ENCODE measurements at places on chromosomes 7 and 10.

DNA sequence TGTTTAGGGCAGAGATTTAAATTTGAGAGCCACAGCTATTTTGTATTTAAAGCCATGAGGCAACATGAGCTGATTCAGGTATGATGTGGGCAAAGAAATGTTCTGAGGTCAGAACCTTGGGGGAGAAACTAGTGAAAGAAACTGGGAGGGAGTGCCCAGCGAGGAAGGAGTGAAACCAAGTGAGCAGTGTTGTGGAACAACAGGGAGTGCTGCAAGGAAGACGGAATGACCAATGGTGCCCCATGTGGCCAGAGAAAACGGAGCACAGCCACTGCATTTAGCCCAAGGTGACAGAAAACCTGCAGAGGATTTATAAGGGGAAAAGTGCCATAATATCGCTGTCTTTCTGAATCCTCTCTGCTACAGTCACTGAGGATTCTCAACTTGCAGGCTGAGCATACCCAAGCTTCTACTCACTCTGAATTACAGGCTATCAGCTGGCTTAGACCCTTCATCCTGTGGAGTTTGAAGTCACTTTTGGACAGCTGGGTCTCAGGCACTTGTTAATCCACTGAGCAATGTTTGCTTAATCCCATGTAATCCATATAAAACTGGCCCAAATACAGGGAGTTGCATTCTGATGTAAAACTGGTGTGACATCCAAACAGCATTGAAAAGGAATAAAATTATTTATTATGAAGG lies 777.3 kb downstream of the CCSER2 start:
- no peak for DNase-seq

- DNase-seq, result peak; percentile 23
Observed at GRCh38 chr10:62373995-62374861, at the start of gene ZNF365. Gene ZNF365 (plus strand): TSS chr10:62374369. CDS start chr10:62376194, 1,825 bp downstream.

DNA sequence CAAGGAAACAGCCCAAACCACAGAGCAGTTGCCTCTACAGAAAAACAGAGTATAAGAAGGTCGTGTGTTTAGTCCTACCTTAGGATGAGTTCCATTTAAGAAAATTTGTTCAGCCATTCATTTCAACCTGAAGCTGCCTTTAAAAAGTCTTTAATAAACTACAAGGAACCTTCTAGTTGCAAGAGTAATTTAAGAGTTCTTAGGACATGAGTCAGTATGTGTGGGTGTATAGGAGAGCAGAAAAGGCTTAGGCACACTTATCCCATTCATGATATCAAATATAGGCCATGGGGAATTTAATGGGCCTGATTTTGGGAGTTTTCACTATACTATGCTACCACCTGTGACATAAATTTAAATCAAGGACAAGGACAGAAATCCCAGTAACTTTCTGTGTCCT lies 496.8 kb downstream of the TFEC start:
- no peak for DNase-seq

- DNase-seq, result no peak
Observed at GRCh38 chr7:158165711-158166110, 421.9 kb downstream of the PTPRN2 start.

GRCh38 chr10:25694971-25695370 lies 239.1 kb upstream of the MYO3A start:
- DNase-seq, result no peak

DNA sequence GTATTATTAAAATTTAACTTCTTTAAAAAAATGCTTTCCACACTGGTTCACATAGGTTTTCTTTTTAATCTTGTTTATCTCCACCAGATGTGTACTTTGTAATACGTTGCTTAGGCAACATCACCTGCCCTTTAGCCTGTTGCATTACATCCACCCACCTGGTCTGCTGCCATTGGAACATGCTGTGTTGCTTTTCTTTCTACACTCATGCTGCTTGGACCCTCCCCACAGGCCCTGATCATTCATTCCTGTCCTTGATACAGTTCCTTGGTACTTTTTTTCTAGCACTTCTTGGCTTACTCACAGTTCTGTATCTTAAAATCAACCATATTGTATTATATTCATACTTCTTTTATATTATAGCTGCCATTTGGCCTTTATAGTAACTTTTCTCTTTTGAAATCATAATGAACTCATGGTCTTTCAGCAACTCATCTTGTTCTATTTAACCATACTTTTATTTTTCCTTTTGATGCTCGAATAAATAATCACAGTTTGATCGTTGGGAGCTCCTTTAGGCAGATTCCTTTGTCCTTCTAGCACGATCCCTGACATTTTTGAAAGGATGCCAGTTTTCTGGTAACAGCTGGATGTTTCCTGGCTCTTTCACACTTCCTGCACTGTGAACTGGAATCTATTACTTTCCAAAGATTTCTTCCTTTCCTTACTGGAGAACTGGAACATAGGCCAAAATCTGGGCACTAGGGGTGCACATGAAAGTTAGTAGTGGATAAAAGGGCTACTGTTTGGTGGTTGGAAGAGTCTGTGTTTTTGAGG lies 125.1 kb downstream of the CDK14 start:
- peak; percentile 46 for DNase-seq

- no peak for DNase-seq
Observed at GRCh38 chr7:7274782-7275181, 92.4 kb downstream of the C1GALT1 start.

DNA sequence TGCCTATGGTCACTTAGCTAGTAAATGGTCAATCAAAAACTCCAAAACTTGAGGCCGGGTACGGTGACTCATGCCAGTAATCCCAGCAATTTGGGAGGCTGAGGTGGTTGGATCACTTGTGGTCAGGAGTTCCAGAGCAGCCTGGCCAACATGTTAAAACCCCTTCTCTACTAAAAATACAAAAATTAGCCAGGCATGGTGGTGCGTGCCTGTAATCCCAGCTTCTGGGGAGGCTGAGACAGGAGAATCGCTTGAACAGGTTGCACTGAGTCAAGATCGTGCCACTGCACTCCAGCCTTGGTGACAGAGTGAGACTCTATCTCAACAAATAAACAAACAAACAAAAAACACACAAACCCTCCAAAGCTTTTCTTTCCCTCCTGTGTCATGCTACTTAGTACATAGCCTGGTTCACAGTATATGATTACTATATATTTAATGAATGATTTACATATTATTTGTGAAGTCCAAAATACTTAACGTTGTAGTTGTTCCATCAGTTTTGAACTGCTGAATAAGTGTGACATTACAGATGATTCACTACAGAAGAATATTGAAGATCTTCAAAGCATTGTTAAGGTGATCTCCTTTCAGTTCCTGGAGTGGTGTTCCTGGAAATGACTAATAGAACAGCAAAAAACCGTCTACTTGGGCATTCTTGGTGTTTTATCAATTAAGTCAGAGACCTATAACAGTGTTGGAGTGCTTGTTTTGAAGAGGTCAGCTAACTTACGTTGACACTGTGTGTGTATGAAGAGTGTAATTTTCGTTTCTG lies 72.9 kb downstream of the ADK start:
- peak; percentile 43 for DNase-seq

DNA sequence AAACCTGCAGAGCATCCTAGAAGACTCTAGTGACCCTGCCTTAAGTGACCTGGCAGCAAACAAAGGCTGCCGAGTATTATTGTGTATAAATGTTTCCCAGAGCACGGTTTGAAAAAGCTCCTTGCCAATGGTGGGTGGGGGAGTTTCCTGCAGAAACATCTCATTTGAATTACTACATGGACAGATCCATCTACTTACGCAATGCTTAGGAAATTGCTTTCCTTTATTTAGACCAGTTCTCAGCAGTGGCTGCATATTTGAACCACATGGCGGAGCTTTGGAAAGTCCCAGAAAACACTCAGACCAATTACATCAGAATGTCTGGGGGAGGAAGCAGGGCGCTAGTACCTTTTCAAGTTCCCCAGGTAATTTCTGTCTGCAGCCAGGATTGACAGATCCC lies 560.9 kb downstream of the SDK1 start:
- DNase-seq, result no peak

DNA sequence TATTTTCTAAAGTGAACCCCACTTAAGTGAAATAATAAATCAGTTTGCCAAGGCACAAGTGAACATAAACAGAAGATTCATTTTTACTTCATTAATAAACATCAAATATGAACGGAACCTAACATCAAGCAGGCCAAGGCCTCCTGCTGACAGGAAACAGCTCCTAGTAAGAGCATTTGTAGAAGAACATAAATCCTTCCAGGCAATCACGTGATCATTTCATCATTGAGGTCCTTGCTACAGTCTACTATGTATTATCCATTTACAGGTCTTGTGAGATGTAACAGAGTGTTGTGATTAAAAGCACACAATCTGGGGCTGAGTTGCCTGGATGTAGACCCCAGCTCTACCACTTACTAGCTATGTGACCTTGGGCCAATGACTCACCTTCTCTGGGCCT lies 70.6 kb downstream of the CALD1 start:
- DNase-seq, result no peak

GRCh38 chr10:4301291-4302045 lies 516.5 kb upstream of the KLF6 start:
- no peak for DNase-seq

All from SW480 (cell line).